Hippocampal formation (tissue), 2 donors: ENCODE measurements at places on chromosomes 3 and 15.

DNA sequence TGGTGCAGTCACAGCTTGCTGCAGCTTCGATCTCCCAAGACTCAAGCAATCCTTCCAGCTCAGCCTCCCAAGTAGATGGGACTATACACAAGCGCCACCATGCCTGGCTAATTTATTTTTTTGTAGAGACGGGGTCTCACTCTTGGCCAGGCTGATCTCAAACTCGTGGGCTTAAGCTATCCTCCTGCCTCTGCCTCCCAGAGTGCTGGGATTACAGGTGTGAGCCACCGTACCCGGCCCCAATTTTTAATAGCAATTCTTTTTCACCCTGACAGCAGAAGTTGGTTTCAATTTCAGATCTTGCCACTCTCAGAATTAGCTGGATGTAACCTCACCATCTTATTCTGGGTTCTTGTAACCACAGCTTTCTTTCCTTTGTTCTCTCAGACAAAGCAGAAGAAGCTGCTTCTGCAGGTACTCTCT lies 64.8 kb downstream of the TRIM71 start:
- DNase-seq: no peak

DNA sequence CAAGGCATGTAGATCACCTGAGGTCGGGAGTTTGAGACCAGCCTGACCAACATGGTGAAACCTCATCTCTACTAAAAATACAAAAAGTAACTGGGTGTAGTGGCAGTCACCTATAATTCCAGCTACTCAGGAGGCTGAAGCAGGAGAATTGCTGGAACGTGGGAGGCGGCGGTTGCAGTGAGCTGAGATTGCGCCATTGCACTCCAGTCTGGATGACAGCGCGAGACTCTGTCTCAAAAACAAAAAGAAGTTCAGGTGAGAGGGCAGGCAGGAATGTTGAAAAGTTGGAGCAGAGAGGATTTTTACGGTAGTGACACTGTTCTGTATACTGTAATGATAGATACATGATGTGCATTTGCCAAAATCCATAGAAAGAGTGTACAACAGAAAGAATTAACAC lies 31.7 kb downstream of the GXYLT2 start:
- DNase-seq: no peak

- no peak for DNase-seq
These were observed 29.7 kb upstream of the NDUFB4 start for GRCh38 chr3:120566243-120566975.

- DNase-seq: peak; percentile 45
These were observed at the start of gene EIF4E3 for GRCh38 chr3:71725271-71725991. TSS of gene EIF4E3 (minus strand) at chr3:71725402. CDS start at chr3:71725367, 35 bp downstream.

DNA sequence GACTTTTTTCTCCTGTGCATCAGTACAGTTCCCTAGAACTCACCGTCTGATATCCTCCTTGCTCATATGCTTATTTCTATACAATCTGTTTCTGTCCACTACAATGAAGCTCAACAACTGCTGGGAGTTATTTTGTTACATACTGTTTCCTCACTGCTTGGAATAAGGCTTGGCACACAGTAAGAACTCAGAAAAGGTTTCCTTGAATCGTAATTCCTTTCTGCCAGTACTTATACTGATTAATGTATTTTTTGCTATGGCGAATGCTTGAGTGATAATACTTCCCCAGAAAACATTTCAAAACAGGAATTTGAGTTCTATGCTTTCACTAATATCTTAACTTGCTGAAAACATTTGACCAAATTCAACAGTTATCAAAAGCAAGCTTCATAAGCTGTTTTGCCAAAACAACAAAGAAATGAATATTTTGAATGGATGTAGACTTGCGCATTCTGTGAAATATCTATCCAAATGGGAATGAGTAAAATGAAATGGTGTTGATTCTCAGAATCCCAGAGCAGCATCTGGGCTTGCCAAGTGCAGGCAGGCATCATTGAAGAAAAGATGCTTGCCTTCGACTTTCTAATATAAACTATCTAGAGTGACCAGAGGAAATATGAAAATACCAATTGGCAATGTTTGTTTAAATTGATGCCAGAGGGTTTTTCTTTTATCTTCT lies 286.3 kb downstream of the RAP2B start:
- DNase-seq: no peak

GRCh38 chr3:99648516-99648915 lies 10.1 kb downstream of the COL8A1 start:
- DNase-seq: no peak

DNA sequence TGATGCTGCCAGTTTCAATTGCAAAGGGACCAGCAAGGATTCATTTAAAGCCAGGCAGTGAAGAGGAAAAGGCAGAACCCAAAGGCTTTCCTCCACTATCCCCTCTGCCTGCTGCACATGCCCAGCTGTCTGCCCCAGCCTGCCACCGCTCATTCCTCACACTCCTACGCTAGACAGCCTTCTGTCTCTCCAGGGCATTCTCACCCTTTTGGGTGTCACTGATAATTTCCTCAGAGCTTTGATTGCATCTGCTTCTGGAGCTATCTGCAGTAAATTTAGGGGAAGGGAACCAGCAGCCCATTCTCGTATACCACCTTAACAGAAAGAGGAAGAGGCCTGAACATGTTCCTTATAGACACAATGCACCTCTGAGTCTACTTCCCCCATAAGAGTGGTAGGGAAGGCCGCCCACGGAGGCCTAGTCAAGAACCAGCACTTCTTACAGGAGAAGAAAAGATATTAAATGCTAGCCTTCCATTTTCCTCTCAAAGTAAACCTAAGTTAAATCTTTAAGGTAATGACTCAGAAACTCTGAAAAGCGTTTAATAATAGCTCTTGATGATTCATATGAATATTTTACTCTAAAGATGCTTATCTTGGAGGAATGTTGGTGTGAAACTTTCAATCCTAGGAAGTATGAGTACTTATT lies 20.9 kb downstream of the NUDT16 start:
- DNase-seq: no peak

DNA sequence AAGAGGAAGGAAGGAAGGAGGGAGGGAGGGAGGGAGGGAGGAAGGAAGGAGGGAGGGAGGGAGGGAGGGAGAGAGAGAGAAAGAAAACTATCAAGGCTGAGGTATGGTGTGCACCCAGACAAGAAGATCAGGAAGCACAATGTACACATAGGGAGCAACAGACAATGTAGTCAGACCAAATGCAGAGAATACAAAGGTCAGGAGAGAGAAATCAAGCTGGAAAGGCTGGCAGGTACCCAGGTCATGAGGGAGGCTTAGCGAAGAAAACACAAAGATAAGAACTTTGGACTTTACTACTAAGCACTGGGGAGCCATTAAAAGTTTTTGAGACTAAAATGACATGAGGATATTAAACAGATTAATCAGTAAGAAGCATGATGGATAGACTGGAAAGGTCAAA lies 176.0 kb upstream of the TMCO5A start:
- no peak for DNase-seq

DNA sequence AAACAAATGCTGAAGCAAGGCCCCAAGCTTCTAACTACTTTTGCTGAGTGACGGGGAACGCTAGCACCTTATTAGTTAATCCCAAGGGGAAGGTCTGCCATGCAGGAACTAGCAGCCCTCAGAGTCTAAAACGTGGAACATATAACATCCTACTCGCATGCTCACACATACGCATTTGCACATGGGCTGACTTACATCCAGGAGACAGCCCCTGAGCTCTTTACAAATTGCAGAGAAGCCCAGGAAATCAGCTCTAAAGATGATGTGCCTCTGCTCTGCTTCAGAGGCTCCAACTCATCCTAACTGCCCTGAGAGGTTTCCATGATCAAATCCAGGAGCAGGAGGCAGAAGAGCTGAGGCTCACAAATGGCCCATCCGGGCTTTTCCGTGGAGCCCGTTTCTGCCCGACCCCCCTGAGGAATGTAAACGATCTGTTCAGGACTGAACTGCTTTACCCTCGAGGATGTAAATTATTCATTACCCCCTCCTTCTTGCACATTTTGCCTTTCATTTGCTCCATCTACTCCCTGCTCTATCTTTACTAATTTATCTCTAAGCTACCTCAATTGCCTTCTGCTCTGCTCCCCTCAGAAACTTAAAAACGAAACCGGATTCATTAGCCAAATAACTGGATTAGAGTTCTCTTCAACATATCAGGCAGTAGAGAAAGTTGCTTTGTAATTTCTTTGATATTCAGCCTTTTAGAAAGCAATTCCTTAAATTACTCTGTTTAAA lies 141.9 kb upstream of the CCDC54 start:
- DNase-seq: no peak

- no peak for DNase-seq
These were observed 36.4 kb downstream of the RIOX2 start for GRCh38 chr3:97935842-97936241.

- no peak for DNase-seq
These were observed 8.7 kb downstream of the ATXN7 start for GRCh38 chr3:63872135-63872924.

DNA sequence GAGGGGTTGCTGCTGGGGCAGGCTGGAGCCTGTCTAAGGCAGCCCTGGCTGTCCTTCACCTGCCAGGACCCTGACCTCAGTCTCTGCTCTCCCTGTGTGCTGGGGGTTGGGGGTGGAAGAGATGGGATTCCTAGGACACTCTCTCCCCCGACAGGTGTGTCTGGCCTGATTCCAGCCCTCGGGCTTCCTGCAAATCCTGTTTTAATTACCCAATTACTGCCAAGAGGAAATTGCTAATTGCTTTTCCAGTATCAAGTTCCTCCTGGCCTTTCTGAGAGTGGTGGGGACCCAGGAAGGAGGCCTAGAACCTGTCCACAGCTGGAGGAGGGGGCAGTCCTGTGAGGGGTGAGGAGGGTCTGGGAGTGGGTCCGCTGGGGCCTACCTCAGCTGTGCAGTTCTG lies 15.8 kb downstream of the PLXNA1 start:
- DNase-seq: no peak

- no peak for DNase-seq
These were observed 172.3 kb upstream of the CHRNA7 start for GRCh38 chr15:31858026-31858425.

DNA sequence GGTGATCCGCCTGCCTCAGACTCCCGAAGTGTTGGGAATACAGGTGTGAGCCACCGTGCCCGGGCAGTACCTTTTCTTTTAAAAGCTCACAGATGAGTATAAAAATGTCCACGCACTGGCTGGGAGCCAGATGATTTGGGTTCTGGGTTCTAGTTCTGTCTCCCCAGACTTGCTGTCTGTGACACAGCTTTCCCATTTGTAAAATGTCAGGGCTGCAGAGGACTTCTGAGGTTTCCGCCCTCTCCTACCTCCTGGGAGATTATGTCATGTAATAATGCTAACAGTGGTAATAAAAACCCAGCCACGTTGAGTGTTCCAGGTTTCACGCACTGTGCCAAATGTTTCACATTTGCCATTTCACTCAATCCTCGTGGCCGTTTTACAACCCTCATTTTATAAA lies 1.3 kb upstream of the PPP4R2 start:
- no peak for DNase-seq

GRCh38 chr3:14368146-14368545 lies 34.3 kb upstream of the SLC6A6 start:
- no peak for DNase-seq
